ENCODE measurements at places on chromosomes 11 and 22. TPM values are rescaled to one million over a fixed set of nuclear protein-coding genes. Genes with fewer than 3 reads are reported as not detected.

GRCh38 chr22:20212754-20213699 is 55.1 kb downstream of the RTN4R start:
- peak; percentile 31 for DNase-seq

GRCh38 chr22:46557736-46558480 is 20.5 kb upstream of the CELSR1 start:
- DNase-seq, result no peak

DNA sequence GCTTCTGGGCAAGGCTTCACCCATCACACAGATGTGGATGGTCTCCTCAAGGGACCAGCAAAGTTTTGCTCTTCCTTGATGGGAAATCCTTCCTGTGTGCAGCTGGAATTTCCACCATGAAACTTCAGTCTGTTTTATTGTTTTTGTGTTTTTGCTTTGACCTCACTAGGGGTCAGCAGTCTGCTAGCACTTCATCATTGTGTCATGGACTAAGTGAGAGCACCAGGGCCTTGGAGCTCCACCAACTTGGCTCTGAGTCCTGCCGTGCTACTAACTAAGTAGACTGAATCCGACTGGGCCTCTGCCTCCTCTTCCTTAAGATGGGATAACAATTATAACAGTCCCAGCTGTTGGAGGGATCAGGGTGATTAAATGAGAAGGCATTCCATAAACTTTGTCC is 305.8 kb upstream of the NCAM1 start:
- DNase-seq, result no peak

DNA sequence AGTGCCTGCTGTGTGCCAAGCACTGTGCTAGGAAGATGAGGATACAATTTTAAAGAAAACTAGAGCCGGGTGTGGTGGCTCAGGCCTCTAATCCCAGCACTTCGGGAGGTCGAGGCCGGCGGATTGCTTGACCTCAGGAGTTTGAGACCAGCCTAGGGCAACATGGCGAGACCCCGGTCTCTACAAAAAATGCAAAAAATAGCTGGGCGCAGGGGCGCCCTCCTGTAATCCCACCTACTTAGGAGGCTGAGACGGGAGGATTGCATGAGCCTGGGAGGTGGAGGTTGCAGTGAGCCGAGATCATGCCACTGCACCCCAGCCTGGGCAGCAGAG is 8.3 kb downstream of the TPBGL start:
- DNase-seq, result no peak

DNA sequence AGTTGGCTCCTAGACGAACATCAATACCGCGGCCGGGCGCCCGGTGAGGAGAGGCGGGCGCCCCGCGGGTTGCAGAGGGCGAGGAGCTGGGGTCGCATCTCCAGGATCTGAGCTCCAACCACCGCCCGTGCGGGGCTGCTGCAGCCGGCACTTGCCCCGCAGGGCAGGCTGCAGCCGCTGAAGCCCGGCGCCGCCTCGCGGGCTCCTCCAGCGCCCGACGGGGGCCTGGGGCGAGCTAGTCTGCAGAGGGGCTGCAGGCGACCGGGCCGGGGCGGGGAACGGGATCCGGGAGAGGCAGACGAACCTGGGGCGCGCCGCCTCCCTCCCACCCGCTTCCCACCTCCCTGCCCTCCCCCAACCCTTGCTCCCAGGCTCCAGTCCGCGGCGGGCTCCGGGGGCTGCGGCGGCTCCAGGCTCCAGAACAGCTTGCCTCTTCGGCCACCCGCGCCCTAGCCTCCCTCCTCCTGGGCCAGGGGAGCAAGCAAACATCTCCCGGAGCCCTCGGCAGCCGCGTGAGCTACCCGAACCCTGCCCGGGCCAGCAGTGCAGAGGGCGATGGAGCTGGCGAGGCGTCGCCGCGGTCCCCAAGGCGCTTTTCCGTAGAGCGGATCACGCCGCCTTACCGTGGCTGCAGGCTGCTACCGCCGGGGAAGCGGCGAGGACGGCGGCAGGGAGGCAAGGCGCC is 802 bp downstream of the TENM4 start:
- peak; percentile 4 for DNase-seq

DNA sequence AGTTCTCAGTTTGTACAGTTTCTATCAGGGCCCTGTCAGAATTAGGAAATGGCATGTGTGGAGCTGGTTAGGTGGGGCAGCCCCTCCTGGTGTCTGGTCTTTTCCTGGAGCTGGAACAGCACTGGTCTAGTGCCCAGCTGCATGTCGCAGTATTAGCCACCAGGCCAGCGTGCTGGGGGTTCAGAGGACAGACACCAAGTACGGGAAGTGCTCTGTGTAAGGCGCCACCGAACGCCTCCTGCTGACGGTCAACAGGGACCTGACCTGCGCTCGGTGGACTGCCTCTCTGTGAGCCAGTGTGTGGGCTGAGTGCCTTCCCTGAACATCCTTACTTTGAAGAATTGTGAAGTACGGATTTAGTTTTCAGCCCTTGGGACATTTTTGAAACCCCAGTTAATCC is 33.9 kb downstream of the AP2A2 start:
- DNase-seq, result no peak

SOX10 gene
- not detected for total RNA-seq
